ENCODE measurements at places on chromosomes 6 and 20.

GRCh38 chr20:61560361-61560853, 308.3 kb downstream of the CDH4 start:
- no peak for DNase-seq

DNA sequence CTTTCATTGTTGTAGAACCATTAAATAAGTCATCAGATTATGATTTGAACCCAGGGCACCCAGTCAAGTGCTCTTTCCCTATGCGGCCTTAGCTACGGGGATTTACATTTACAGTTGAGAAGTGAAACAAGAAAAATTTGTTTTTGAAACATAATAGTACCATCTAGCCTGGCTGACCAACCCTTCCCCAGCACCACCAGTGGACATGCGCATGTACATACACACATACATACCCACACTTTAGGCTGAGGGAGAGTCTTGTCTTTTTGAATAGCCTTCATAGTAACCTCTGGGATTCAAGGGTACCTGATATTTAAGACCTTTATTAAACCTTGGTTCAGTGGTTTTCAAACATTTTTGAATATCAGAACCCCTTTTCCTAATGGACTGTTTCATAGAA, 33.8 kb downstream of the SCAND1 start:
- no peak for DNase-seq

DNA sequence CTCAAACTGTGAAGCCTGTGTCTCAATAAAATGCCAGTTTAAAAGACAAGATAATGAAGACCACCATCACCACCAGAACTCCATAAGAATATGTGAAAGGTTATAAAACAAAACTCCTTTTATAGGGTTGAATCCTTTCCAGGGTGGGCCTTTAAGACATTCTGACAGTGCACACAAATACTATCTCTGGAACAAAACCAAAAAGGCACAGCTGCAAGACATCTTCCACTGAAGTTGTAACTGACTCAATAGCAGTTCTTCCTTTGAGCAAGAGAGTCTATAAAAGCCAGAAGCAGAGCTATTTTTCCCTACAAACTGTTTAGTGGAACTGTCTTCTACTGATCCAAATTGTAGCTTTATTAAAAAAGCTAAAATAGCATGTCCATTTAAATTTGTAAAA, 81.6 kb downstream of the EPB41L2 start:
- DNase-seq, result no peak

- no peak for DNase-seq
These were observed 196.5 kb upstream of the IRAK1BP1 start for GRCh38 chr6:78670802-78671201.

GRCh38 chr20:44026647-44027342, 112.1 kb downstream of the TOX2 start:
- no peak for DNase-seq

GRCh38 chr6:145609521-145609920, 125.8 kb downstream of the EPM2A start:
- DNase-seq, result no peak

GRCh38 chr6:15530411-15530810, 132.4 kb downstream of the DTNBP1 start:
- no peak for DNase-seq

GRCh38 chr6:14656649-14657048, 539.1 kb downstream of the CD83 start:
- DNase-seq, result no peak

DNA sequence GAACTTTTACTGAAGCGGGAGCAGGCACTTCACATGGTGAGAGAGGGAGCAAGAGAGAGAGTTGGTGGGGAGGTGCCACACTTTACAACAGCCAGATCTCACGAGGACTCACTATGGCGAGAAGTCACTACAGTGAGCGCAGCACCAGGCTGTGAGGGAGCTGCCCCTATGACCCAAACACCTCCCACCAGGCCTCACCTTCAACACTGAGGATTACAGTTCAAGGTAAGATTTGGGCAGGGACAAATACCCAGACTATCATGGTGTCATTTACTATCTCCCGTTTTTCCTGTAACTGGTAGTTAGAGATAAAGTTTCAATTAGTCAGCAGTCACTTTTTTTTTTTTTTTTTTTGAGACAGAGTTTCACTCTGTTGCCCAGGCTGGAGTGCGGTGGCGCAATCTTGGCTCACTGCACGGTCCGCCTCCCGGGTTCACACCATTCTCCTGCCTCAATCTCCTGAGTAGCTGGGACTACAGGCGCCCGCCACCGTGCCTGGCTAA, 7.8 kb downstream of the RBCK1 start:
- DNase-seq, result no peak

- no peak for DNase-seq
These were observed 557.2 kb upstream of the JAG1 start for GRCh38 chr20:11230999-11231398.

DNA sequence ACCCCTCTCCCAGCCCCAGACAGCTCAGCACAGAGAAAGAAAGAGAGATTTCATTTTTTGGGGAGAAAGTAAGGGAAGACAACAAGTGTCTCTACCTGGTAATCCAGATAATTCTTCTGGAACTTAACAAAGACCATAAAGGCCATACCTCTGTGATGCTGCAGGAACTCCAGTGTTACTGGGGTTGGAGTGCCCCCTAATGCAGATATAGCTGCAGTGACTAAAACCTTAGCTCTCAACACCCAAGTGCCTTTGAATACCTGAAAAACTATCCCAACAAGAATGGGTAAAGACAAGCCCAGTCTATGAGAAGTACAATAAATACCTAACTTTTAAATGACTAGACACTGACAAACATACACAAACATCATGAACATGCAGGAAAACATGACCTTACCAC, 365.3 kb upstream of the PTCHD4 start:
- DNase-seq, result no peak

GRCh38 chr20:62831854-62832211, 15.0 kb downstream of the COL9A3 start:
- no peak for DNase-seq

DNA sequence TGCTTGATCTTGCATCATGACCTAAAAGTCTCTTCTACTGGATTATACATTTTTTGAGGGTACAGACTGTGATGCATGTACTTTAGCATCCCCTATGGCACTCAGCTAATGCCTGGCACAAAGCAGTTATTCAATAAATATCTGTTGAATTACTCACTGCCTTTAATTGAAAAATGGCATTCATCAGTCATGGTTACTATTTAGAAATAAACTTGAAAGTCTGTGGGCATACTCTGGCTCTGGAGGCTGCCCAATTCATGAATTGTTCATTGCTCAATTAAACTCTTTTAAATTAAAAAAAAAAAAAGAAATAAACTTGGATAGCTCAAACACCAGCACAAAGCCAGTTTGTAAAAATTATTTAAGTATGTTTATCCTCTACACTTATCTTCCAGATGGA, 40.0 kb downstream of the HEBP2 start:
- DNase-seq, result no peak

GRCh38 chr20:46772901-46773300, 63.5 kb downstream of the SLC2A10 start:
- no peak for DNase-seq

DNA sequence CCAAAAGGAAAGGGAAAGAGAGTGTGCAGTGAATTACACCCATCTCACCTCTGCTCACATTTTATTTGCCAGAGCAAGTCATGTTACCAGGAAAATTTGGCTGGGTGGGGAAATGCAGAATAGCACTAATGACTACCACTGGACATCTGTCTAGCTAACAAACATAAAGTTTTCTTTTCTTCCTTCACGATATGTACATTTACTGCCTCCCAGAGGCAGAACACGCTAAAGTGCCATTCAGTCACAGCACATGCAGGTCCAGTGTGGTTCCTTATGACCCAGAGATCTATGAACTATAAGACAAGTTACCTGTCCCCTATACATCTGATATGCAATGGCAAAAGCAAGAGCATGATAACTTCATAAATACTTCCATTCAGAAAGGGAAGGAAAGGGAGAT, 194.1 kb downstream of the OGFRL1 start:
- no peak for DNase-seq

- no peak for DNase-seq
These were observed 261.0 kb upstream of the THEMIS start for GRCh38 chr6:128161839-128162238.

DNA sequence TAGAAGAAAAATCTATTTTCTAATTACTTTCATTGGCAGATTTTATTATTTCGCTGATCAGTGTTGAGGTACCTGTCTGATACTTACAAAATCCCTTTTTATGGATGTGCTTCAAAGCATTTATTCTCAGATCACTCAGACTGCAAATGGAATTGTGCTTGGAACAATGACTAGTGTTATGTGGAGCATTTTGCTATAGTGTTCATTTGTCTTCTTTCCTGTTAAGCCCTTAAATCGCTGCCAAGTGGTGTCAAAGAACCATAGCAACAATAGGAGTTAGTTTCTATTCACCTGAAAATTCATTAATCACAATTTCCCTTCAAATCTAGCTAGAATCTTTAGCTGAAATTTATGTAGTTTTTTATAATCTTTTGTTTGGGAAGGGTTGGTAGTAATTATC, 29.8 kb downstream of the SMPDL3A start:
- DNase-seq, result no peak

GRCh38 chr6:159020011-159020410, 20.0 kb upstream of the RSPH3 start:
- no peak for DNase-seq

DNA sequence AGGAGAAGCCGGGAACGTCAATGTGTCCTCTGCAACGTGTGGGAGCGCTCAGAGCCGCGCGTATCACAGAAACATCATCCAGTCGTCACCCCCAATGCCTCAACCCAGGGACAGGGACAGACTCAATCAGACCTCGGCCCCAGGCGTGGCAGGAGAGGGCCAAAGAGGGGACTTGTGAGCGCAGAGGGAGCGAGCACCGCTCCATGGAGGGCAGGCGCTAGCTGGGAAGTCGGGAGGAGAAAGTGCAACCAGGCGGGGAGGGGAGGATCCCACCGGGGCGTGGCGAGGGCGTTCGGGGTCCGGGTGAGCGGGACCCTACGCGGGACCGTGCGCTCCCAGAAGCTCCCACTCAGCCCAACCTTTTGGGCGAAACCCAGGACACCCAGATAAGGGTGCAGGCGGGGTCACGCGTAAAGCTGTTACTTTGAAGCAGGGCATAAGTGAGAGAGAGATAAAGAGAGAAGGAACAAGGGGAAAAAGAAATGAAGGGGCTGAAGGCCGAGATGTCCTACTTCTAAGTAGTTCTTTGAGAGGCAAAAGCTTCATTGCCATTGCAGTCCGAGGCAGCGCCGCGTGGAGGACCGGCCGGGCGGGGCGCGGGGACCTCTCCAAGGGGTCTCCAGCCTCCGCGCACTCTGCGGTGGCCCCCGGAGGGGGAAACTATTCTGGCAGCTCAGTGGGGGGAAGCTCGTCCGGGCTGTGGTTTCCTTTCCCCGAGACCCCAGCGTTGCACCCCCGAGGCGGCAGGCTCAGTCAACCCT, 862 bp upstream of the SOBP start:
- DNase-seq, result peak; percentile 27

DNA sequence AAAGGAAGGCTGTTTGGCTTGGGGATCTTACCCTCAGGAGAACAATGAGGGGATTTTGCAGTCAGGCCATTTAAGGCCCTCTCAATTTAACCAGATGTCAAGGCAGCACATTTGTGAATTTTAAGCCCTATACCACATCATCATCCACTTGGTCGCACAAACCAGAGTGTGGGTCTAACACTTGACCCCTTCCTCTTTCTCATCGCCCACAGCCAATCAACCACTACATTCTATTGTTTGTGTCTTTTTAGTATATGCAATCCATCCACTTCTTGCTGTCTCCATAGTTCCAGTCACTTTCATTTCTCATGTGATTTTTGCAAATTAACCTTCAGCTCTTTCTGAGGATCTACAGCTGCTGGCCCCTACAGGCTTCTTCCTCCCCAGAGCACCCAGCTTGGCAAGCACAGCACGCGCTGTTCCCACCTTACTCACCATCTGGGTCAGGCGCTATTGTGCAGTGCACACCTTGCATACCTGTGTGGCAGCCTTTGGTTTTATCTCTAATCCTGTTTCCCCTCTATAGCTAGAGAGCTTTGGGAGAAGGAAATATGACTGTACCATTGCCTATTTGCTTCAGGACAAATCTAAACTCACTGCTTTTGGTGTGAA, 32.3 kb upstream of the CD83 start:
- no peak for DNase-seq

DNA sequence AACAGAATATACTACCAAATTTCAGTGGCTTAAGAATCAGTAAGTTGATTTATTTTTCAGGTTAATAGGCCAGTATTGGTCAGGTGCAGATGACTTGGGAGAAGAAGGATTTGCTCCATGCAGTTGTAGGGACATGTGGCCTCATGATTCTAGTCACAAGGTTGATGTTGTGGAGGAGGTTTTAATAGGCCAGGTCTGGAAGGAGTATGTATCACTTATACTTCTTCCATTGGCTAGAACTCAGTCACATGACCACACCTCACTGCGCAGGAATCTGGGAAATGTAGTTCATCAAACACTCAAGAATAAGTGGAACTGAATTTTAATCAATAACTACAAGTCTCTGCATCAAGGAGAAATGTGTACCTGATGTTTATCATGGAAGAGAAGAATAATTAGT, 281.5 kb upstream of the QKI start:
- no peak for DNase-seq

GRCh38 chr6:144106206-144106605, 10.8 kb upstream of the SF3B5 start:
- DNase-seq, result no peak

GRCh38 chr6:39995633-39996032, 61.4 kb upstream of the MOCS1 start:
- DNase-seq, result no peak

DNA sequence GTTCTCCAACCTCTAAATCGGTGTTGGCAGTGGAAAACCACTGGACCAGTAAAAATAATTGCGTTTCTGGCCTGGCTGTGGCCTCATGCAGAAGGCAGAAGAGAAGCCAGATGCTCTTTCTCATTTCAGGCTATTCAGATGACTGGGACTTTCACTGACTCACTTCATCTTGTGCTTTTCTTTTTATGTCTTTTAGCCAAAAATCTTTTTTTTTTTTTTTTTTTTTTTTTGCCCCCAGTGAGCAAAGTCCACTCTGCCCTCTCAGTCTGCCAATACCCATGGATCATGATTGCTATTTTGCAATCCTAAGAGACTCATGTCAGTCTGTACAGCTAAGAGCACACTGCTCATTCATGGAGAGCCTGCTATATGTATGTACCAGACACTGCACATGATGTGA, 962.5 kb downstream of the KIF16B start:
- DNase-seq, result no peak

- no peak for DNase-seq
These were observed 125.1 kb downstream of the PDE7B start for GRCh38 chr6:135976585-135976984.

GRCh38 chr20:16713066-16713465, 16.8 kb upstream of the SNRPB2 start:
- DNase-seq, result no peak

- DNase-seq, result no peak
These were observed 15.9 kb upstream of the TRERF1 start for GRCh38 chr6:42467651-42468050.

DNA sequence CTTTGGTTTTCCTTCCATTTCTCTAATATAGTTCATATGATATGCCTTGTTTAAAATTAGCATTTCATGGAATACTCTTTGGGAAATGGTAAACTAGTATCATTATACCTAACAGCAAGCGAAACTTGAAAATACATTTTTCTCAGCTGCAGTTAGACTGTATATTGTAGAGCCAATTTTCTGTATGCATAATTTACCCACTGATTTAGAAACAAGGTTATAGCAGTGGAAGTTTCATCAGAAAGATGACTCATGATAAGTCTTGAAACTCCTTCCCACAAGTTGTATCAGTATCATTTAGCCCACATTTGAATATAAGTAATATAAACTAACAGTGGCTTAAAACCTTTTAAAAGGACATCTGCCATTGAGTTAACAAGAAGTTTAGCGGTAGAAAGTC, 164.8 kb upstream of the BMP5 start:
- DNase-seq, result no peak
